ENCODE measurements at places on chromosomes 4 and X. TPM values are rescaled to one million over a fixed set of nuclear protein-coding genes. Genes with fewer than 3 reads are reported as not detected.

- DNase-seq, result no peak
Observed at GRCh38 chr4:113701169-113701568, 60.4 kb downstream of the CAMK2D start.

DNA sequence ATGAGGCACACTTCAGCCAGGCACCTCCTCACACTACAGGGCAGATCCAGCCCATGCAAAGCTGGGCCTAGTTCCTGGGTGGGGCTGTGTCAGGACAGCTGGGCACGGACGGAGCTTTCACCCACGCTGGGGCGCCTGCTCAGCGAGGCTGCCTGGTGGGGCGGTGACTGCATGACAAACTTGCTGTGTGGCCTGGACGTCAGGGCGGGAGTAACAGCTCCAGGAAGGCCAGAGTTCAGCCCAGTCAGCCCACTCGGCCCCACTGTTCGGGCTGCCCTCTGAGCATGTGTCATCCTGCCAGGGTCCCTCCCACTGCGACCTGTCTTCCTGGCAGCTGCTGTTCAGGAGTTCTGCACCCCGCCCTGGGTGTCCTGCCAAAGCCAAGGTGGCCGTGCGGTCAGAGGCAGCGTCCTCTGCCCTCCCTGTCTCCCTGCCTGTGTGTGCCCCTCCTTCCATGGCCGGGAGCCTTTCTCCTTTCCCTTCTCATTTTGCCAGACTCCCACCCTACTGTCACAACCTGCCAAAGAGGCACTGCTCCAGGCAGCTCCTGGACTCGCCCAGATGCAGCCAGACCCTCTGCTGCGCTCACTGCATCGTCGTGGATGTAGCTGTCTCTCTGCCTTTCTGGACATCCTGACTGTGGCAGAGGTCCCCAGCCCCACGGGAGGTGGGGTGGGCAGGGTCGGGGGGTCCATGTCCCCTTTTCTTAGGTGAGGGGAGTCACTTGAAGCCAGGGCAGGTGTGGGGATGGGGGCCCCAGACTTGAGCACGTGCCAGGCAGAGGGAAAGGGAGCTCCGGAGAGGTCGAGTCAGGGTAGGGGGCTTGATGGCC lies 33.0 kb upstream of the KIAA0232 start:
- DNase-seq, result peak; percentile 82

DNA sequence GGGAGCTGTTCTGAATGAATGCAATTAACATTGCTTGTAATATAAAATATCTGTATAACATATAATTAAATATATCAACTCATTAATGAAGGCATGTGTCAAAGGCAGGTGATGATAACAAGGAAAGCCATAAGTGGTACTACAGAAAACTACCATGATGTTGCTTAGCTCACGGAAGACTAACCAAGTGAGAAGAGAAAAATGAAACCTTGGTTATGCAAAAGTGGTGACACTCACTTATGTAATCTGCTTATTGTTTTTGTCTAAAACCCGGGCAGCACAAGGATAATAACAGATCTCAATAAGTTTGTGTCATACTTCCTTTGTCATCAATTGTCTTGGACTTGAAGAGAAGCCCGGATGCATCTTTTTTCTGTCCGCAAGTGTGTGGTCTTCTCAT lies 156.4 kb downstream of the HS6ST2 start:
- no peak for DNase-seq

CFAP299 gene
- total RNA-seq, result not detected

NCBP2L gene
- not detected for total RNA-seq

Measured in psoas muscle (tissue), 8 donors.